ENCODE measurements at places on chromosomes 16 and 17.

DNA sequence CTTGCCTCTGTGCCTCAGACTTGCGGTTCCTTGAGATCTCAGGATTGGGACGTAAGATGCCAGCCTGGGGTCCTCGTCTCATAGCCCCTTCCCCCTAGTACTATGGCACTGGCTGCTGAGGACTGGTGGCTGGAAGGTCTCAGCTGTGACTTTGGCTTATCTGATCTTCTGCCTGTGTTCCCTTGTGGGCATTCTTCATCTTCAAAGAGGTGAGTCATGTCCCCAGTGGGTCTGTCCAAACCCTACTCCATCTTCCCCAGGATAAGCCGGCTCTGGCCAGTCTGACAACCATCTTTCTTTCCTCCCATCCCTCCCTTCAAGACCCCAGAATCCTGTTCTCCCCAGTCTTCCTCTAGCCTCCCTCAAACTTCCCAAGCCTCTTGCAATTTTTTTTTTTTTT is 3.6 kb downstream of the CD19 start:
- no peak for DNase-seq

GRCh38 chr16:86886651-86887050 is 308.3 kb downstream of the FOXL1 start:
- no peak for DNase-seq

DNA sequence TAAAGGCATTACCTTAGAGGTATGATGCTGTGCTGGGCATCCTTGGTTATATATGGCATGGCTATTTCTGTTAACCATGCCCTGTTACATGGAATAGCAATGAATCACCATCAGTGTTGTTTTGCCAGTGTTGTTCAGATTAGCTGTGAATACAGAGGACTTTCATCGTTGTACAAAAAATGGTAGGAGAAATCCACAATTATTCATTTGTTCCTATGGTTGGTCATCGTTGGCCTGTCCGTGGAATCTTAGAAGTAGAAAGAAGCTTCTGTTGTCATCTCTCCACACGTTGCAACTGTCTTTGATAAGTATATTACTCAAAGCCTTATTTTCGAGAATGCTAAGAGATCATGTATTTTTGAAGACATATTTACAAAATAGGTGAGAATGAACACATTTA is 114.3 kb upstream of the CACNG5 start:
- DNase-seq = no peak

DNA sequence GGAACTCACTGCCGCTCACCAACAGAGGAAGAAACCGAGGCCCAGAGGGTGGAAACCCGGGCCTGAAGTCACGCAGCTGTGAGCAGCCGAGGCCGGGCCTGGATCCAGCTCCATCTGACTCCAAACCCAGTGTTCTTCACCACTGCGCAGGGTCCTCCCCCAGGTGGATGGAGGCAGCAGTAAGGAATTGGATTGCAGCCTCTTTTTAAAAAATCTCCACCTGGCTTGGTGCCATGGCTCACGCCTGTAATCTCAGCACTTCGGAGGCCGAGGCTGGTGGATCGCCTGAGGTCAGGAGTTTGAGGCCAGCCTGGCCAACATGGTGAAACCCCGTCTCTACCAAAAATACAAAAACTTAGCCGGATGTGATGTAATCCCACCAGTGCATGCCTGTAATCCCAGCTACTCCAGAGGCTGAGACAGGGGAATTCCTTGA is 177.2 kb downstream of the FOXL1 start:
- DNase-seq = no peak

- DNase-seq = no peak
These were observed 34.8 kb downstream of the RPGRIP1L start for GRCh38 chr16:53668869-53669268.

DNA sequence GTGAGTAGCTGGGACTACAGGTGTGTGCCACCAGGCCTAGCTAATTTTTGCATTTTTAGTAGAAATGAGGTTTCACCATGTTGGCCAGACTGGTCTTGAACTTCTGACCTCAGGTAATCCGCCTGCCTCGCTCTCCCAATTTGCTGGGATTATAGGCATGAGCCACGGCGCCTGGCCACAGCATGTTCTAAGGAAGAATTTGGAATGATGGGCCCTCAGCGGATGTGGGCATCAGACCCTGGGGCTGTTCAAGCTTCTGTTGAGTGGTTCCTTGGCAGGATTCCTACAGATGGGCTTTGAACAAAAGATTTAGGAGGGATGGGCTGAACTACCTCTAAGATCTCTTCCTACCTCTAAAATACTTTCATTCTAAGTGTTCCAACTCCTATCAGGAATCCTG is 4.1 kb downstream of the PRPSAP2 start:
- no peak for DNase-seq

DNA sequence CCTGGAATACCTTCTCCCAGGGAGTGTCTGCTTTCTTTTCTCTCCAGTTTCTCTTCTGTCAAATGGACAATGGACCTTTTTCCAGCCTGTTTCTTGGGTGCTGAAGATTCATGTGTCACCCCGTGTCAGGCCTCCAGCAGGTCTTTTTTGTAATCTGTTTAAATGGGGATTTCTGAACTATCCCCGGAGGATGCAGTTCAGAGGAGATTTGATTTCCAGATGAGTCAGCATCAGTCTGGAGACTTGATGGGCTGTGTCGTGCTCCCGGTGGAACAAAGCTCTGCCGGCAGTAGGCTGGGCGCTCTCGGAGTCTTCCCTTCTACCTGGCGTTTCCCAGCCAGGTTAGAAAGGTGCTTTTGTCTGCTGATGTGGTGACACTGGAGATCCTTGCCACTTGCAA is 440.6 kb downstream of the HS3ST3B1 start:
- no peak for DNase-seq

DNA sequence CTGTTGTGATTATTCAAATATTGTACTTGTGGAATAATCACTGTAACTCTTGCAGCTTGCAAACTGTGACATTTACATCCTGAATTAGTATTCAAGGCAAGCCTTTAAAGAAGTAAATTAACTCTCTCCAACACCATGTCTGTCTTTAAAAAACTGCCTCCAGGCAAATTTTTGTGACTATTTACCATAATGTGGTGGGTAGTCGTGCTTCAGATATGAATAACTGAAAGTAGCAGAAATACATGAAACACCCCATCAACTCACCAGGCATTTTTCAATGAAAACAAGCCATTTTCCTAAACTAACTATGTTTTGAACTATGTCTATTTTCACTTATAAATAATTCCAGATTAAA is 217.4 kb upstream of the PSMD7 start:
- no peak for DNase-seq

DNA sequence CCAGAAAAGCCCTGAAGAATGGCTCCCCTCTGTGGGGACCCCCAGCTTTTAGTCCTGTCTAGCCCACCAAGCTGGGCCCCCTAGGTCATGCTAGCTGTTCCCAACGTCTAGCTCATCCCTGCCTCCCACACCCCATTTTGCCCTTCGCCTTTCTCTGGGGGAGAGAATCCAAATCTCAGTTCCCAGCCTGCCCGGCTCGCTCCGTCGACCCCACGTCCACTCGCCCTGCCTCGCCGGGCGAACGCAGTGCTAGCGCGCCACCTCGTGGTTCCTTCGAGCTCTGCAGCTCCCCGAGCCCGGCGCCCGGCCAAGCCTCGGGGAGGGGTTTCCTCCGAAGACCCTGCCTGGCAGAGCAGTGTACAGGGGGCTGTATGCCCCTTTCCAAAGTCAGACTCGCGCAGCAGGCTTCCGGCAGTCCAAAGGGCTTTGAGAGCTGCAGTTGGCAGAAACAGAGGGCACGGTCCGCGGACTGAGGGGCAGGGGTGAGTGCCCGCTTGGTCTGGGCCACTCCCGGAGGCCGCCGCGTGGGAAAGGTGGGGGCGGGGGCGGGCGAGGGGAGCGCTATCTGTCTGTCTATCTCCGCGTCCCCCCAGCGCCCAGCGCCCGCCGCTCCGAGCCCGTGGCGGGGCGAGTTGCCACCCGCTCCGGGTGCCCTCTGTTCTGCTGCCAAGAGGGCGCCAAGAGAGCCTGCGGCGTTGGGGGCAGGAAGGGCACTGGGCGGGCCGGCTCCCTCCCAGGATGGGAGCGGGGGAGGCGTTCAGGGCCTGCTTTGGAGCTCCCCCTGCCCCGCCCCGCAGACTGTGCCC is 1.7 kb upstream of the DLX3 start:
- DNase-seq = peak; percentile 49

- peak; percentile 97 for DNase-seq
These were observed at the start of gene OVCA2 for GRCh38 chr17:2041561-2042389. Gene OVCA2 (plus strand): TSS chr17:2042022. CDS start chr17:2042048, 26 bp downstream.

DNA sequence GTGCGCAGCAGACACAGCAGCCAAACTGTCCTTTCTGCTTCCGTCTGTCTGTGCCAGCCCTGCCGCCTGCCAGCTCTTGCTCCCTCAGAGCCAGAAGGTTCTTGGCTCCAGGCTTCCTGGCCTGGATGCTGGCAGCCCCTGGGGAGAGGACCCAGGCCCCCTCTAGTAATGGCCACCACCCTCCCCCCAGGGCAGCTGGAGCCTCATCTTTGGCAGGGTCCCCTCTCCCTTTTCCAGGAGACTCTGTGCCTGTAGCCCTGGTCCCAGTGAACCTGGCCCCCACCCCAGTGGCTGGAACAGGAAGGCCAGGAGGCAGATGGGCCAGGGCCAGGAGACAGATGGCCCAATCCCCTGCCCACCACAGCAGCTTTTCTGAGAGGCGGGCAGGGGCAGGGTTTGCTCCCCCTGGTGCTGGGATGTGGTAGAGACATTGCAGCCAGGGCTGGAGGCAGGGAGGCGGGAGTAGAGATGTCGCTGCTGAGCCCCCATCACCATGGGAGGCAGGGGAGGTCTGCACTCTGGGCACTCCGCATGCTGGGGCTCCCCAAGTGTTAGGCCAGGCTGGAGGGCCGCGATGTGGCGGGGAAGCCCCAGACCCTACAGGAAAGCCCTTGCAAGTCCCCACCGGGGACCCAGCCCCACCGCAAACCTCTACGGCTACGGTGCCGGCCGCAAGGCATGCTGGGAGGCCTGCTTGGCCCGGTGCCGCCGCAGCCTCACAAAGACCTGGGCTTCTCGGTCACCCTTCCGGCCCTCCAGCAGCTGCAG is 16.7 kb downstream of the UNC13D start:
- DNase-seq = no peak

GRCh38 chr16:27449434-27450195 is 47.6 kb downstream of the IL21R start:
- peak; percentile 64 for DNase-seq

DNA sequence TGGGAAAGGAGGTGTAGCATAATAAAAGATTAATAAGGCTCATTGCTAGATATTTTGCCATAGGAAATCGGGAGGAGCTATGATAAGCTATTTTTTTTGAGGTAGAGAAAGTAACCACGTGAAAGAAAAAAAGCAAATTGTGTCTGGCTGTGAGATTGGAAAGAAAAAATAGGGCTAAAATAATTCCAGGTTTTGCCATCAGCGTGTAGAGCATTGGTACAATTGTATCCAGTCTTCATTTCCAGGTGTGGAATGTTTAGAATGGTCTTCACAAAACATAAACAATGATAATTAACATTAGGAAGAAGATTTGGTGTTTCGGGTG is 1.1 kb downstream of the TANC2 start:
- DNase-seq = no peak

DNA sequence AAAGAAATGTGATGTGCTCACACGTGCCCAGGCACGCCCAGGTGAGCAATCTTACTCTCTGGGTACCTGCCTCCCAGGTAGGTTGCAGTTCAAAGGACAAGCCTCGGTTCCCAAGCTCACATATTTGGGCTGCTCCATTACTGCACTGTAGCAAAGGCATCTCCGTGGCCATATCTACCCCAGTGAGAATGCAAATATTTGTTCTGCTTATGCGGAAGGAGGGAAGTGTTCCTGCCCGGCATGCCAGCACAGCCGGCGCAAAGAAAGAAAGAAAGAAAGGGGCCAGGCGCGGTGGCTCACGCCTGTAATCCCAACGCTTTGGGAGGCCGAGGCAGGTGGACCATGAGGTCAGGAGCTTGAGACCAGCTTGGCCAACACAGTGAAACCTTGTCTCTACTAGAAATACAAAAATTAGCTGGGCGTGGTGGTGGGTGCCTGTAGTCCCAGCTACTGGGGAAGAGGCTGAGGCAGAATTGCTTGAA is 30.7 kb downstream of the SLC43A2 start:
- no peak for DNase-seq

- DNase-seq = no peak
These were observed 10.7 kb downstream of the UBE2I start for GRCh38 chr16:1320097-1320496.

GRCh38 chr16:74800216-74800871 is 25.7 kb upstream of the FA2H start:
- no peak for DNase-seq

DNA sequence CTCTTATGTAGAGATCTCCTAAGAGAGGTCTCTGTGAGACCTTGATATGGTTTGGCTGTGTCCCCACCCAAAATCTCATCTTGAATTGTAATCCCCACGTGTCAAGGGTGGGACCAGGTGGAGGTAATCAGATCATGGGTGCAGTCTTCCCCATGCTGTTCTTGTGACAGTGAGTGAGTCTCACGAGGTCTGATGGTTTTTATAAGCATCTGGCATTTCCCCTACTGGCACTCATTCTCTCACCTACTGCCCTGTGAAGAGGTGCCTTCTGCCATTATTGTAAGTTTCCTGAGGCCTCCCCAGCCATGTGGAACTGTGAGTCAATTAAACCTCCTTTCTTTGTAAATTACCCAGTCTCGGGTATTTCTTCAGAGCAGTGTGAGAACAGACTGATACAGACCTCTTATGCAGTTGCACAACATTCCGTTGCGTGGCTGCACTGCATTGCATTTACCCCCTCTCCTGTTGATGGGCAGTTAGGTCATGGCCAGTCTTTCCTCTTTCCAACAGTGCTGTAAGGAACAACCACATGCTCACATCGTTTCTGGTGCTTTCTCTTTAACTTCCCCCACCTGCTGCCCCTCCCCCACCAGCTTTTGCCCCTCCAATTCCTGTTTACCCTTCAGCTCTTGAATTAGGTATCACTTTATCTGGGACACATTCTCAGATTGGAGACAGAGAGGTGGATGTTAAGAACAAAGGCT is 43.6 kb upstream of the MED9 start:
- no peak for DNase-seq

DNA sequence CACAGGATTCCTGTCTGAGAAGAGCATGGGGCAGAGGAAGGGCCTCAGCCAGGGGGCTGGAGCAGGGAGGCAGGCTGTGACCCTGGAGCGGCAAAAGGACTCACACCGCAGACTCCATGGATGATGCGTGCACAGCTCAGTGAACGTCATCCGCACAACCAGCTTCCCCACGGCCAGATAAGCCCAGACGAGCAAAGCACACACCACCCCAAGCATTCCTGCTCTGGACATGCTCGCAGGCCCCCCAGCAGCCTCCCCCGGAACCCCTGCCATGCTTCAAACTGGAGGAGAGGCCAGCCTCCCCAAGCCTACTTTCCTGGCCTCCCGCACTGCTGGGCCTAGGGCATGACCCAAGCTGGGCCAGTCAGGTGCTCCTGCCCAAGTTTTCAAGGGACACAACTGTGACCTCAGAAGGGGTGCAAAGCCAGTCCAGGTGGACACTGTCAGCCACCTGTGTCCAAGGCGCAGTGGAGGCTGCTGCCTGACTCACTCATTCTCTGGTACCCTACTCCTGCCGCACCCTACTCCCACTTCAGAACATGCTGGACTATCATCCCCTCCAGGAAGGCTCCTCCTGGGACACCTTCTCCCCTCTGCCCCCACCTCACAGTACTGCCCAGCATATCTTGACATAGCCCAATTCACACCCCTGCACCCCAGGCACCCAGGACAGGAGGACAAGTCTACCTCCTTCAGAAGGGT is 4.8 kb downstream of the BCAR1 start:
- no peak for DNase-seq

GRCh38 chr17:55652114-55652823 is 70.4 kb downstream of the TMEM100 start:
- no peak for DNase-seq

GRCh38 chr16:54932021-54932660 is 1.5 kb downstream of the IRX5 start:
- no peak for DNase-seq

GRCh38 chr17:35341411-35341992 is 31.9 kb downstream of the SLFN11 start:
- DNase-seq = no peak

- DNase-seq = no peak
These were observed 4.7 kb upstream of the PIPOX start for GRCh38 chr17:29038085-29038795.
